ENCODE measurements at places on chromosomes 2 and 18.

DNA sequence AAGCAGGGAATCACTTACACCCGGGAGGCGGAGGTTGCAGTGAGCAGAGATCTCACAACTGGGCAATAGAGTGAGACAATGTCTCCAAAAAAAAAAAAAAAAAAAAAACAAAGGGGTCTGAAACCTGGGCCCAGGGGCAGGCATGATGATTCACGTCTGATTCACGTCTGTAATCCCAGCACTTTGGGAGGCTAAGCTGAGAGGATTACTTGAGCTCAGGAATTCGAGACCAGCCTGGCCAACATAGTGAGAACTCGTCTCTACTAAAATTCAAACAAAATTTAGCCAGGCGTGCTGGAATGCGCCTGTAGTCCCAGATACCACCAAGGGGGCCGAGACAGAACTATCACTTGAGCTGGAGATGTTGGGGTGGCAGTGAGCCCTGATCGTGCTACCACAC is 30.3 kb downstream of the TEX44 start:
- no peak for DNase-seq

GRCh38 chr2:25219621-25220020 is 51.2 kb upstream of the POMC start:
- DNase-seq = no peak

GRCh38 chr2:175815537-175815936 is 186.5 kb downstream of the LNPK start:
- no peak for DNase-seq

- DNase-seq = peak; percentile 58
Observed at GRCh38 chr2:96528006-96528699, 8.4 kb upstream of the ARID5A start.
